ENCODE measurements at places on chromosomes 6 and 20. TPM values are rescaled to one million over a fixed set of nuclear protein-coding genes. Genes with fewer than 3 reads are reported as not detected.

POM121L2 gene
- not detected for total RNA-seq

FAM210B gene
- total RNA-seq: 12.5 TPM

TBXT gene
- not detected for total RNA-seq

NKX2-4 gene
- total RNA-seq: not detected

PREX1 gene
- total RNA-seq: 45.7 TPM

C6orf163 gene
- 23.5 TPM for total RNA-seq

HM13 gene
- total RNA-seq: 49.5 TPM

DLK2 gene
- total RNA-seq: 8.5 TPM

TBX18 gene
- total RNA-seq: 2.2 TPM

MTRF1L gene
- total RNA-seq: 23.2 TPM

GTSF1L gene
- total RNA-seq: not detected

ENPP1 gene
- total RNA-seq: 1.6 TPM

SYTL3 gene
- 2.5 TPM for total RNA-seq

BPIFA1 gene
- total RNA-seq: not detected

OLIG3 gene
- total RNA-seq: not detected

MAP3K7 gene
- total RNA-seq: 76.7 TPM

HTR1B gene
- 1.9 TPM for total RNA-seq

PTPRT gene
- 23.2 TPM for total RNA-seq

GHRH gene
- total RNA-seq: not detected

SLC17A9 gene
- 0.31 TPM for total RNA-seq

Data from parietal lobe (tissue), 2 donors.